ENCODE measurements at places on chromosomes 7 and 10.

DNA sequence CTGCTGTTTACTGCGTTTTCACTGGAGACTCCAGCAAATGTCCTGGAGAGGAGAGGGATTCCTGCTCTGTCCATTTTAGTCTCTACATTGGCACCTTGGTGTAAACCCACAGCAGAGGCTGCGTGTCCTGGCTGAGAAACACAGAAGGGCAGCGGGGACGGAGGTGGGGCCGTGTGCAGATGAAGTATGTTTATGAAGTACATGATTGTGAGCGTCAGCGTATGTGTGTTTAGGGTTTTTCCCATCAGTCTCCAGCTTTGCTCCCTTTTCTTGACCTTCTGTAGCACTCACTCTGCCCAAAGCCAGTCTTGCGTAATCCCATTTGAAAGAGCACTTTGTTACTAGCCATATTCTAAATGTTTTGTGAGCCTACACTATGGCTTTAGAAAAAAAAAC lies 750.7 kb upstream of the SORCS1 start:
- no peak overlapping the region for H3K4me3 ChIP-seq
- no peak overlapping the region for H3K27ac ChIP-seq
- H3K27me3 ChIP-seq, result peaks cover 8% of the 10 kb centered on the region
- no peak for DNase-seq

- H3K27me3 ChIP-seq, result no peaks in the 10 kb centered on the region
- H3K36me3 ChIP-seq, result no peaks in the 10 kb centered on the region
- no peak overlapping the region for H3K27ac ChIP-seq
Measured at GRCh38 chr7:102220960-102221800, 65.5 kb upstream of the SH2B2 start.

DNA sequence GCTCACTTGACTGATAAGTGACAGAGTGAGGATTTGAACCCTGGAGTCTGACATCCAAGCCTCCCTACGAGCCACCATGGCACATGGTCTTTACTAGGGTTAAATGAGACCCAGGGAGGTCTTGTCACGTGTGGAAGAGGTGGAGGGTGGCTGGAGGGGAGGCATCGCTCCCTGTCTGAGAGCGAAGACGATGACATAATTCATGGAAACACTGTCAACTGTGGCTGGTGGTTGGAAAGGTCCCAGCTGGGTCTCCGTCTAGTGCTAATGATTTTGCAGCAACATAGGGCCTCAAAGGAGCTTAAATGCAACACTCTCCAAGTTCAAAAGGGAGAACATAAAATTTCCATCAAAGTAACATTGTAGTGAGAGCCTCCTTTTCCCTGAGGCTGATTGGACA lies 99.9 kb upstream of the BAIAP2L1 start:
- H3K36me3 ChIP-seq, result no peaks in the 10 kb centered on the region
- no peak overlapping the region for H3K27ac ChIP-seq
- H3K27me3 ChIP-seq, result no peaks in the 10 kb centered on the region
- DNase-seq, result no peak
- no peaks in the 10 kb centered on the region for H3K4me1 ChIP-seq

GRCh38 chr7:114886241-114886640 lies 35.7 kb upstream of the MDFIC start:
- no peaks in the 10 kb centered on the region for H3K36me3 ChIP-seq
- H3K4me3 ChIP-seq, result no peak overlapping the region
- H3K4me1 ChIP-seq, result peaks cover 3% of the 10 kb centered on the region
- H3K27me3 ChIP-seq, result no peaks in the 10 kb centered on the region

- no peak overlapping the region for H3K27ac ChIP-seq
- DNase-seq, result no peak
- H3K4me1 ChIP-seq, result no peaks in the 10 kb centered on the region
- H3K36me3 ChIP-seq, result no peaks in the 10 kb centered on the region
Measured at GRCh38 chr10:83357627-83358026, 781.7 kb upstream of the GHITM start.

- H3K36me3 ChIP-seq, result no peaks in the 10 kb centered on the region
- no peak for DNase-seq
- H3K4me3 ChIP-seq, result no peak overlapping the region
- no peaks in the 10 kb centered on the region for H3K27me3 ChIP-seq
Measured at GRCh38 chr7:158317238-158318205, 270.1 kb downstream of the PTPRN2 start.

- no peaks in the 10 kb centered on the region for H3K27me3 ChIP-seq
- H3K27ac ChIP-seq, result no peak overlapping the region
- no peaks in the 10 kb centered on the region for H3K36me3 ChIP-seq
- DNase-seq, result no peak
Measured at GRCh38 chr7:13279854-13280435, 592.5 kb downstream of the ARL4A start.

- no peak for DNase-seq
- no peaks in the 10 kb centered on the region for H3K36me3 ChIP-seq
- H3K4me3 ChIP-seq, result no peak overlapping the region
- no peaks in the 10 kb centered on the region for H3K27me3 ChIP-seq
Measured at GRCh38 chr10:51233337-51234100, 159.2 kb downstream of the PRKG1 start.

DNA sequence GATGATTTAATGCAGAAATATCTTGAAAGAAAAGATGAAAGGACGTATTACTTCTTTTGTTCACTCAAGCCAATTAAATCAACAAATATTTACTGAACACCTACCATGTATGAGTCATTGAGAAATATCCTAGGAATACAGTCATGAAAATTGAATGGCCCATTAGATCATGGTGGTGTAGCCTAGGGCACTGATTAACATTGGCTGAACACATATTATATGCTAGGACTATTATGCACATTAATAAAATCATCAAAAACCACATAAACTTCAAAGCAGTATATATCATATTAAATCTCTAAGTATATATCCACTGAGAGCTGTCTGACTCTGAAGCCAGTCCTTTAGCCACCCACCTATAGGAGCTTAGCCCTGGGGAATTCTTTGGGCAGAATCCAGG lies 41.8 kb downstream of the FAM204A start:
- no peak overlapping the region for H3K27ac ChIP-seq
- no peaks in the 10 kb centered on the region for H3K36me3 ChIP-seq
- H3K27me3 ChIP-seq, result no peaks in the 10 kb centered on the region
- no peaks in the 10 kb centered on the region for H3K4me1 ChIP-seq
- no peak overlapping the region for H3K4me3 ChIP-seq
- DNase-seq, result no peak

DNA sequence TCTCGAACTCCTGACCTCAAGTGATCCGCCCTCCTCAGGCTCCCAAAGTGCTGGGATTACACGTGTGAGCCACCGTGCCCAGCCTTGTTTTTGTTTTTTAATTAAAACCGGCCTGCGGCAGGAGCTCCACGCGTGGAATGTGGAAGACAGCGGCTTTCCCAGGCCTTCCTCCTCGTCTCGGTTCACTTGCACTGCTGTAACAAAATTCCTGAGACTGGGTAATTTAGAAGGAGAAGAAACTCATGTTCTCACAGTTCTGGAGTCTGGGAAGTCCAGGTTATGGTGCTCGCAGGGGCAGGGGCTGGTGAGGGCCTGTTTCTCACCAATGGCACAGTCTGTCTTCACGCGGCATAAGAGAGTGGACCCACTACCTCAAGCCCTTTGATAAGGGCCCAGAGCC lies 14.4 kb upstream of the CRYGN start:
- no peak for DNase-seq
- no peaks in the 10 kb centered on the region for H3K27me3 ChIP-seq
- H3K27ac ChIP-seq, result no peak overlapping the region
- no peak overlapping the region for H3K4me3 ChIP-seq
